K562 (cell line): ENCODE measurements at places on chromosomes 2 and 18. TPM values are rescaled to one million over a fixed set of nuclear protein-coding genes. Genes with fewer than 3 reads are reported as not detected.

DNA sequence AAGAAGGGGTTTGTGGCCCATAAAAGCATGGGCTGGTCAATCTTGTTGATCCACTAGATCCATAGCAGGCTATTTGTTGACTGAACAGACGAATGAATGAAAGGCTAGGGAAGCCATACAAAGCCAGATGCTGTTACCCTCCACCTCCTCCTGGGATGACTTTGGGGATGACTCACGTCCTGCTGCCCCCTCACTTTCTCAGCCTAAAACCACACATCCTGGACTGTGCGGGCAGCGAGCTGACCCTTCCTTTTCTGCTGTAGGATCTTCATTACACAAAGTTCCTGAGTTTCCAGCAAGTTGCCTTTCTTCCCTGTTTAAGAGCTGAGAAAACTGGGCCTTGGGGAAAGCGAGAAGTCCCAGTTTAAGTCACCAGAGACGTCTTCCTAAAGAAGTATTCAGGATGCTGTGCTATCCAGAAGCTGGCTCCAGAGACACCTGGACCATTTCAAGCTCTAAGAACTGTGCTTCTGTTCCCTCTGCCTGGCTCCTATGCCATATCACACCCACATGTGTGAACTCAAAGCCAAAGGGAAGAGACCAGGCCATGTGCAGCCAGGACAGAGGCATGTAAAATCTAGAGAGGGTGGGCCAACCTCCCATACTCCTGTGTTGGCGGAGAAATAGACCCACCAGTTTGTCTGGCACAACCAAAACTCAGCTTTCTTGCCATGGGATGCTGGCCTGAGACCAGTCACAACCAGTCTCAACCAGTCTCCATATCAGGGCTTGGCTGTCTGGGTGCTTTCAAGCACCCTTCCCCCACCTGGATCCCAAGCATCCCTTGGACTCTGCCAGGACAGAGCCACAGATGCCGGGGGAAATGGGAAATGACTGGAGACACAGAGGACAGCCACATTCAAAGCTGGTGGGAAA lies 4.7 kb upstream of the SLC20A1 start:
- H3K36me3 ChIP-seq: no peaks in the 10 kb centered on the region
- peaks cover 20% of the 10 kb centered on the region for H3K4me1 ChIP-seq
- peak overlapping the region; percentile 72 for H3K27ac ChIP-seq

- no peak overlapping the region for H3K27ac ChIP-seq
- no peaks in the 10 kb centered on the region for H3K27me3 ChIP-seq
- H3K4me1 ChIP-seq: no peaks in the 10 kb centered on the region
- no peak overlapping the region for H3K4me3 ChIP-seq
- DNase-seq: no peak
- H3K36me3 ChIP-seq: no peaks in the 10 kb centered on the region
These were observed 20.0 kb upstream of the ASB18 start for GRCh38 chr2:236284208-236284607.

GRCh38 chr2:240964704-240965295 lies 33.6 kb upstream of the SNED1 start:
- no peak overlapping the region for H3K4me3 ChIP-seq
- peaks cover 13% of the 10 kb centered on the region; the same call in 1 of the 2 replicates for H3K4me1 ChIP-seq
- no peaks in the 10 kb centered on the region for H3K36me3 ChIP-seq
- H3K27ac ChIP-seq: no peak overlapping the region
- DNase-seq: no peak
- peaks cover 25% of the 10 kb centered on the region for H3K27me3 ChIP-seq

- DNase-seq: no peak
- no peak overlapping the region for H3K27ac ChIP-seq
- H3K27me3 ChIP-seq: no peaks in the 10 kb centered on the region
- H3K4me1 ChIP-seq: peaks cover 46% of the 10 kb centered on the region
- no peaks in the 10 kb centered on the region for H3K36me3 ChIP-seq
- H3K4me3 ChIP-seq: no peak overlapping the region
These were observed 66.6 kb downstream of the IL1R2 start for GRCh38 chr2:102058293-102058833.

GRCh38 chr2:45922577-45922988 lies 271.1 kb downstream of the PRKCE start:
- no peak overlapping the region for H3K4me3 ChIP-seq
- no peaks in the 10 kb centered on the region for H3K36me3 ChIP-seq
- no peaks in the 10 kb centered on the region; the same call in 1 of the 3 replicates for H3K27me3 ChIP-seq
- no peak for DNase-seq

DNA sequence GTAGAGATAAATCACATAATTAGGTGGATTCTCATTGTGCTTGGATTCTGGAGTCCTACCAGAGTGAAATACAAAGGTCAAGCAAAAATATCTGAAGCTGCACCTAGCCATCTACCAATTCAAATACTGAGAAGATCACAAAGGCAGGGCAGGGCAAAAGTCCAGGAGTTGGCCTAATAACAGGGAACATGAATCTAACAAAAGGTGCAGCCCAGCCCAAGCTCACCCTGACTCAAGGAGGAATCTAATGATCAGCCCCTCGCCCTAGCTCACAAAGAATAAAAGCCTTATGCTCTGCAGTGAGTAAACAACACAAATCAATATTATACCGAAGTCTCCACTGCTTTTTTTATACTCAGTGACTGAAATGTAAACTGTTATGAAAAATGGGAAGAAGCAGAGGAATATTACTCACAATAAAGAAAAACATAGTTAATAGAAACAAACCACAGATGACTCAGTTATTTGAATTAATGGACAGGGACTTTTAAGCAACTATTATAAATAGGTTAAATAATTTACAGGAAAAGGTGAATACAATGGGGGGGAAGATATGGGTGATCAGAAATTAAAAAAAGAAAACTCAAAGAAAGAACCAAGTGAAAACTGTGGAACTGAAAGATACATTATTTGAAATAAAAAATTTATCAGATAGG lies 49.5 kb downstream of the ANTXR1 start:
- no peaks in the 10 kb centered on the region for H3K4me1 ChIP-seq
- no peak overlapping the region for H3K27ac ChIP-seq
- DNase-seq: no peak
- no peak overlapping the region for H3K4me3 ChIP-seq
- no peaks in the 10 kb centered on the region for H3K36me3 ChIP-seq

Gene SLC14A1
- 0.20 TPM in 2 replicates for total RNA-seq

Gene VSNL1
- not detected in 2 replicates for total RNA-seq

Gene TUBA4B
- total RNA-seq: not detected in 2 replicates
